ENCODE measurements at places on chromosomes 1 and 21.

GRCh38 chr1:89546082-89546889, 21.7 kb downstream of the LRRC8B start:
- DNase-seq, result peak; percentile 11

- DNase-seq, result no peak
Observed at GRCh38 chr1:189662190-189662589, 815.5 kb downstream of the BRINP3 start.

- DNase-seq, result no peak
Observed at GRCh38 chr1:181969902-181970301, 91.6 kb downstream of the ZNF648 start.

DNA sequence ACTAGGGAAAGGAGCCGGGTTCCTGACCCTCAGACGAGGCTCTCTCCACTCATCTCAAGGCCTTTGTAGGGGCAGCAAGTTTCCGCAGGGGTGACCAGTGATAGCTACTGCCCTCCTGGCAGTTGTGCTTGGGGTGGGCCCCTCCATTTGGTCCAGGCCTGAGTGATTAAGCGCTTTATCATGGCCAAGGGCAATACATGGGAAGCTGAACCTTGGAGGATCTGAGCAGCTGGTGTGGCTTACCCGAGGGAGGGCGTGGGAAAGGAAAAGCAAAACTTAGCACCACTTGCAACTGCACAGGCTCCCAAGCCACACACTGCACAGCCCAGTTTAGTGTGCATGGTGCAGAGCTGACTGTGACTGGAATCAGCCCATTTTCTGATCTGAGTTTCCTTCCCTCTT, 47.8 kb downstream of the GADD45A start:
- peak; percentile 23 for DNase-seq

- DNase-seq, result peak; percentile 89
Observed at GRCh38 chr1:55065648-55066047, 26.3 kb downstream of the PCSK9 start.

DNA sequence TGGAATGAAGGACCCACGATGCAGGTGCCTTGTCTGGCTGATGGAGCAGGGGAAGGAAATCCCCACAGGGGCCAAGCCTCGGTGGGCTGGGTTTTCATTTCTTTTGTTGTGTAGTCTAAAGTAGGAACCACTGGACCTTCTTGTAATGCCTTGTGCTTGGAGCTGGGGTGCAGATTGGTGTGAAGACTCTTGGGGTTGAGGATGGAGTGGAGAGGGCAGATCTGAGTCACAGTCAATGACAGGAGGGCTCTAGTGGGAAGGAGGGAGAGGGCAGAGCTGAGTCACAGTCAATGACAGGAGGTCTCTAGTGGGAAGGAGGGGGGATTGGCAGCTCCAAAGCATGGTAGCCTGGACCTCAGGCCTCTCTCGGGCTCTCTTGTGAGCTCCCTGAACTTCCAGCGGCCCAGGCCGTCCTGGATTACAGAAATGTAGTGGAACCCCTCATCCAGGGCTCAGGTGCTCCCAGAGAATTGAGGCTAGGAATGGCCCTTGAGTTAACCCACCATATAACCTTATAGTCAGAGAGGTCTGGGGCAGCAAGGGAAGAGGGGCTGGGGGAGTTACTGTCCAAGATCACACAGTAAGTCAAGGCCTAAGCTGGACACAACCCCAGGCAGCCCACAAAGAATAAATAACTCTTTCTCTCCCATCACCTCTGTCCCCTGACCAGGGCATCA, 313.8 kb downstream of the MATN1 start:
- no peak for DNase-seq

DNA sequence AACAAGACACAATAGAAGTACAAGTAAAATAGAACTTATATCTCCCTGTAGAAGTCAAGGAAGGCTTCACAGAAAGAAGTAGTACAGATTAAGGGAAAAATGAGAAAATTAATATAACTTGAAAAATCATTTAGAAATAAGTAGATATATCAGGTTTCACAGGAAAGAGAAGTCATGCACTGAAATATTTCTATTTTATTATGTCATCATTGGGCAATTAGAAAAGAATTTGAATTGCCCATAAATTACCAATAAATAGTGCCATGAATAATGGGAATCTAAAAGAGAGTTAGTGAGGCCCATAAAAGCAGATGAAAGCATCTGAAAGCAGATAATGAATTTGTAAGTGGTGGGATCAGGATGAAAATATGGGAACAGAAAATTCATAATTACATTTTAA, 1597.8 kb downstream of the PLA2G4A start:
- DNase-seq, result no peak

GRCh38 chr21:42214081-42214750, 4.7 kb upstream of the ABCG1 start:
- no peak for DNase-seq

- no peak for DNase-seq
Observed at GRCh38 chr1:86845514-86845913, 68.4 kb downstream of the SELENOF start.

DNA sequence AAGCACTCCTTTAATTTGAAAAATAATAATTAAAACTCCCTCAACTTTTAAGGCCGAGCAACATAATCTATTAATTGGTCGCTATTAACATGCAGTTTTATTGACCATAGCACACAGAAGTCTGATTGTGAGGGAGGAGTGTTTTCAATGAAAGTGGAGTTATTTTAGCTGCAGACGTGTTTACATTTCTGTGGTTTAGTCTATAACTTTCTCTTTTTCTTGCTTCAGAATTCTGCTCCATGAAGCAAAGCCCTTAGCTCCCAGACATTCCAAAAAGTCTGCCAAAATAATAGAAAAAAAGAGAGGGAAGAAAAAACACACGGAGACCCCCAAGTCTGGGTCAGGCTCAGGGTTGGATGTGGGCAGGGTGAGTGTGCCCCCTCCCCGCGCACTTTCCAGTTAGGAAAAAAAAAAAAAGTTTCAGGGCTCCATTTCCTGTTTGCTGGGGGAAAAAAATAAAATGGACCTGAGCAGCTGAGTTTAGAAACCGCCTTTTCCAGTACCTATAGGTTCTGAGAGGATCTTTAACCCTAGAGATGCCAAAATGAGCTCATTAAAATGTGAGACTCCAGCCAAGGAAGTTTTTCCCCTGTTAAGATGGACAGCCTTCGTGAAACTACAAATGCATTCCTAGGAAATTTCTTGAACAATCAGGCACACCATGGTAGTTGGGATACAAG, 143.7 kb upstream of the ETS2 start:
- DNase-seq, result no peak

GRCh38 chr1:213723187-213723586, 264.6 kb upstream of the PROX1 start:
- DNase-seq, result no peak

DNA sequence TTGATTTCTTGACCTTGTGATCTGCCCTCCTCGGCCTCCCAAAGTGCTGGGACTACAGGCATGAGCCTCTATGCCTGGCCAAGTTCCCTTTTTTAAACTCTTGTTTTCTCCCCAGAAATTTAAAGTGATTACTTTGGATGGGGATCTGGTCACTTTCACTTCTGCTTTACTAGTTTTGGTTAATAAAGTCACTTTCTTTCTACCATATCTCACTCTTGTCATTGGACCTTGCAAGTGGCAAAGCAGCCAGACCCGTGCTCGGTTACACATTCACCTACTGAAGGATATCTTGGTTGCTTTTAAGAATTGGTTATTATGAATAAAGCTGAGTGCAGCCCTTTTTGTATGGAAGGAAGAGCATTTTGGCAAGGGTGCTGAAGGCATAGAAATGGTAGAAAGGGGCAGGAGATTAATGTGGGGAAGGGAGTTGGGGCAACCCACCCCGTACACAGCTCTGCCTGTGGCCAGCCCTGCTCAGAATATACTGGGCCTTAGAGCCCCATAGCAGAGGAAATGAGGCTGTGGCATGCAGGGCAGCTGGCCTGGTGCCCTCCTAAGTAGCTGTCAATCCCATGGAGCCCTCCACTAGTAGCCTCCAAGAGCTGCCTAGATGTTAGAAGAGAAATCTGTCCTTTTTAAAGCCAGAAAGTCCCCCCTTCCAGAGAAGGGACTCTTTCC, 40.7 kb downstream of the CD2 start:
- DNase-seq, result no peak

- no peak for DNase-seq
Observed at GRCh38 chr1:61869691-61870109, 127.4 kb downstream of the PATJ start.

DNA sequence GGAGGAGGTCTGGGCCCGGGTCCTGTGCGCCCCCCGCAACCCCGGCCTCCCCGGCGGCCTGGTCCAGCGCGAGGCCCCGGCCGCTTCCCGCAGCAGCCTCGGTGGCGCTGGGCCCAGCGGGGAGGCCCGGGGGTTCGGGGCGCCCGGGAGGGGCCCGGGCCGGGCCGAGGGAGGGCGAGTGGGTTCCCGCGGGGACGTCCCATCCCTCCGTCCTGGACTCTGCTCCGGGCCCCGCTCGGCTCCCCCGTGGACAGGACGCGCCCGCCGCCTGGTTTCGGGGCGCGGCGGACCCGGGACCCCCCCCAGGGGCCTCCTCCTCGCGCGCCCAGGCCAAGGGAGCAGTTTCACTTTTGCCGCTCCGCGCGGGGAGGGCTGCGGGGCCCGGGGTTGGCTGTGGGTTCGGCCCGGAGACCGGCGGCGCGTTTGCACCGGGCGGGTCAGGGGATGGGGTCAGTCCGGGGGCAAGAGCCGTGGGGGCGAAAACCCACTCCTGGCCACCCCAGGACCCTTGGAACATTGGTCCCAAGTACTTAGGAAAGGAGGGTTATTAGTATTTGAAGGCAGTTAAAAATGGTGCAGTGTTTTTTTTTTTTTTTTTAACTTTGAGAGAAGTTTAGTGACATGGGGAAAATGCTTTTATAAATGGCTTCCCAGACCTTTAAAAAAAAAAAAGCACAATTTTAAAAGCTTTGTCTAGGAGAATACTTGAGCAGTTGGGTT, 677 bp downstream of the AGPAT3 start:
- no peak for DNase-seq

DNA sequence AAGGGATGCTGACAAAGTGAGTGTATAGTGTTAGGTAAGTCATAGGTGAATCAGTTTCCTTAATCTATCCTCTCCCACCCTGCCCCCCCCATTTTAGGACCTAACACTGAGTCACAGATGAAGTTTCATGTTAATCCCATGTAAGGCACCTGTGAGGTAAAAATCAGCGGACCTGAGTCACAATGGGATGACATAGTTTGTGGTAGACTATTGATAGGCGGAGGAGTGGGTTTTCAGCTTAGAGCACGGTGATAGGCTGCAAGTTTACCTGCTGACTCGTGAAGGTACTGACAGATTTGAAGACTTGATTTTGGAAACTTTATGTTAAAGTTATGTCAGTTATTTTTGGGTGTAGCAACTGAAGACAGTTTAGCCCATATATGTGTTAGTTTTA, 1.7 kb downstream of the TOR1AIP1 start:
- DNase-seq, result peak; percentile 7

DNA sequence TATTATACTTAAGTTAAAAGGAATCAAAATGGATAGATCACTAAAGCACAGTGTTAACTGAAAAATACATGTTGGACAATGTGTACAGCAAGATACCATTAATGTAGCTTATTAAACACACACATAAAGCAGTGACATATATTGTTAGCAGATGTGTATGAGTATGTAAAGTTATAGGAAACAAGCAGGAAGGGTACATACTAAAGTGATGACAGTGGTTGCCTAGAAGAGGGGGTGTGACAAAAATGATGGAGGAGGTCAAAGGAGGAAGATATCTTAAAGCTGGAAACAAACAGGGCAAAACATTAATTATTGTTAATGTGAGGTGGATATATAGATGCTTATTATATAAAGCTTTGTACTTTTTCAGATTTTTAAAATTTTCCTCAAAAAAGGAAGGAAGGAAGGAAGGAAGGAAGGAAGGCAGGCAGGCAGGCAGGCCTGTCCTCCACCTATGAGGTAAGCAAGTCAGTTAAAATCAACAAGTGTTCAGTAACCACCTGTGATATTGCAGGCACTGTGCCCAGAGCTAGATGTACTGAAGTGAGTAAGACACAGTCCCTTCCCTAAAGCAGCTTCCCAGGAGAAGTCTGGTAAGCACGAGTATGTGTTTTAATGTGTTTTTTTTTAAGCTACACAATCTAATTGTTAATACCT, 252.9 kb upstream of the NR5A2 start:
- no peak for DNase-seq

DNA sequence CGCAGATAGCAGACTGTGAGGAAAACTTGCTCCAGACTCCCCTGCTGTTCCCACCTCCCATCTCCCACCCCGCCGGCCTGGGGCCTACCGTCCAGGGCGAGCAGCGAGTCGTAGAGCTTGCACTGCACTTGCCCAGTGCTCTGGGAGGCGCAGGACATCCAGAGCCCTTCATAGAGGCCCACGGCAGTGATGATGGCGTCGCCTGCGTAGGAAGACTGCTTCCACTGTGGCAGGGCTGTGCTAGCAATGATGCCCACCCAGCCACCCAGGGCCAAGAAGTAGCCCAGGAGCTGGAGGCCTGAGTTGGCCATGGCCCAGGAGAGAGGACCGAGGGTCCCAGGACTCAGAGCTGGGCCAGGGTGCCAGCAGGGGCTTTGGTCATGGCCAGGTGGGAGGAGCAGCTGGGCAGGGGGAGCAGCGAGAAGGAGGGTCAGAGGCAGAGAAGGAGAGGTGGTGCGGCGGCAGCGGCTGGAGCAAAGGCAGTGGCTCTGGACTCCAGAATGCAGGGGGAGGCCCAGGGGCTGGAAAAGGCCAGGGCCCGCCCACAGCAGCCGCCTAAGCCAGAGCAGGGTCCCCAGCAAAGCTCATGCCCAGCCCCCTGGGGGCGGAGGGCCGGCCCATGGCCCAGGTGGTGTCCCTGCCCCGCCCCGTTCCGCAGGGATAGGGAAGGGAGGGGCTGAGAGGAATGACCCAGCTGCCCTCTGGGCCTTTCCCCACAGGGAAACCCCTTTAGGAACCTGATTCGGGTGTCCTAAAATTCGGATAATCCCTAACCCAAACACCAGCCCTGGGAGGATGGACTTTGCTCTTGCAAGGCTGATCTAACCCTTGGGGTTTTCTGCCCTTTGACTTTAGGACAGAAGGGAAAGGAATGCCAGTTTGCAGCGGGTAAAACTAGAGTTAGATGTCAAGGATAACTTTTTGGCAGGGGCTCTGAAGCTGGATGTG, at the start of gene CLDN19:
CLDN19 (minus strand) TSS at position 484 of the 948 bp plus-strand sequence; CDS start at position 311, 173 bp downstream.
- no peak for DNase-seq

DNA sequence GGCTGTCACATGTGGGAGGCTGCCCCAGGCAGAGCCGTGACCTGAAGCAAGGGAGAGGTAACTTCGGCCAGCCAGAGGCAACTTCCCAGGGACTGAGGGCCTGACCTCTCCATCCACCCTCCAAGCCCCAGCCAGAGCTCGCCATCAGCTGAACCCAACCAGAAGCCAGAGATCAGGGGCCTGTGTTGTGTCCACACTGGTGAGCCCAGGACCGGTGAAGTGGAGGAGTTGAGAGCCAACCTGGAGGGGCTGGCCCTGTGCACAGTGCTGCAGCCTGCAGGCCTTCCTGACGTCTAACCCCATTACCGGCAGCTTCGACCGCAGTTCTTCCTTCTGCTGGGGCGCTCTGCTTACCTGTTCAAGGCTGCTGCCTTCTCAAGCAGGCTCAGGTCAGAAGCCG, 19.6 kb upstream of the PDE9A start:
- no peak for DNase-seq

GRCh38 chr21:21007606-21008005, 9.4 kb downstream of the NCAM2 start:
- DNase-seq, result no peak

DNA sequence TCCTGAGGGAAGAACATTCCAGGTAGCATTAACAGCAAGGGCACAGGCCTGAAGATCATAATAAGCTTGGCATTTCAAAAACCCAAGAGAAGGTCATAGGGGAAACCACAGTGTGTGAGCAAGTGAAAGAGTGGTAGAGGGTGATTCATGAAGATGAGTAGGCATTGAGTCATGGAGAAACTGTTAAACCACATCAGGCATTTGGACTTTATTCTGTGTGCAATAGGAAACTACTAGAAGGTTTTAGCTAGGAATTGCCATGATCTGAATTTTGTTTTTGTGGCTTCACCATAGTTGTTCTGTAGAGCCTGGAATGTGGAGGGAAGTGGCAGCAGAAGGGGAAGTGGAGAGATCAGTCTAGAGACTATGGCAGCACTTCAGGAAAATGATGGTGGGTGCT, 359.0 kb upstream of the PTBP2 start:
- DNase-seq, result no peak
